ENCODE measurements at places on chromosomes 16 and 17.

- no peak for ATAC-seq
Observed at GRCh38 chr16:51163894-51164566, 13.0 kb upstream of the SALL1 start.

GRCh38 chr17:68428498-68429172 is 28.7 kb downstream of the WIPI1 start:
- ATAC-seq = no peak

DNA sequence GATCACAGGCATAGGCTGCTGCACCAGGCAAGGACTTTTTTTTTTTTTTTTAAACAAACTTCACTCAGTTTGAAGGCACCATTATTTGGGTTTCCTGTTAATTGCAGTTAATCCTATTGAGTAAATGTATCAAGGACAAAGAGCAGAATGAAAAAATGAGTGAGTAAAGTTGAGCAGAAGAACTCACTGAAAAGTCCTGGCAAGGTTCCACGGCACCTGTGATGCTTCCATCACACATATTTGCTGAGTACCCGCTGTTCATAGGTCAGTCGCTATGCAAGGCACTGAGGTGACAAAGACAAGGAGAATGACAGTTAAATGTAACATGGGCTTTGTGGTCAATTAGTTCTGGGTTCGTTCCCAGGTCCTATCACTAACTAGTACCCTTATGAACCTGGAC is 670.0 kb downstream of the MAF start:
- no peak for ATAC-seq

DNA sequence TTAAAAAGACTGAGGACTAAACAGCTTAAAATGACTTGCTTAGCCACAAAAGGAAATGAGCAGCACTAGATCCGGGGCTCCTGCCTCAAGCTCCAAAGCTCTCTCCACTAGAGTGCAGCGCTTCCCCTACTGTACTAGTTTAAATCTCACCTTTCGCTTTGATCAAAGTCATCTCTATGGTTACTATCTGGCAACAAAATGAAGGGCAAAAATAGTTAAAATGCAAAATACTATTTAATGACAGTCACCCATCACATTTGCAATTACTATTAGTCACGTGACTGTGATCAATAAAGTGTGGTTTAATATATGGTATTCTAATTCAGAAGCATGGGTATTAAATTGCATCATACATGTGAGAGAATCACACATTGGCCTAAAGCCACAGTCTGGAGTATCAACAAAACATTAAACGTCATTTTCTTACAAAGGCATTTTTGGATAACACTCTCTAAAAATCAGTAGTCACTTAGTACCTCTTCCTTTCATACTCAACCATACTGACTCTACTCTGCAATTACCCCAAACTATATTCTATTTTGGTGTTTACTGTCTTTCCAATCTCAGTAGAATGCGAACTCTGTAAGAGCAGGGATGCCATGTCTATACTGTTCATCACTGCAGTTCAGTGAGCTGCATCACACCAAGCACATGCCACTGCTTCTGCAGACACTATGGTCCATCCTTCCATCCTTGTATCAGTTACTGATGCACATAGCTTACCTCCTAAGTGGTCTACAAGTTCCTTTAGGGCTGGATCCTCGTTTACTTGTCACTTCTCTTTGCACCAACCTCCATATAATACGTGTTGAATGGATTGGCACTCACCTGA is 6.2 kb downstream of the PSMD12 start:
- ATAC-seq = no peak

- peak; percentile 36 for ATAC-seq
Observed at GRCh38 chr17:76816590-76817135, 51.5 kb upstream of the MGAT5B start.

DNA sequence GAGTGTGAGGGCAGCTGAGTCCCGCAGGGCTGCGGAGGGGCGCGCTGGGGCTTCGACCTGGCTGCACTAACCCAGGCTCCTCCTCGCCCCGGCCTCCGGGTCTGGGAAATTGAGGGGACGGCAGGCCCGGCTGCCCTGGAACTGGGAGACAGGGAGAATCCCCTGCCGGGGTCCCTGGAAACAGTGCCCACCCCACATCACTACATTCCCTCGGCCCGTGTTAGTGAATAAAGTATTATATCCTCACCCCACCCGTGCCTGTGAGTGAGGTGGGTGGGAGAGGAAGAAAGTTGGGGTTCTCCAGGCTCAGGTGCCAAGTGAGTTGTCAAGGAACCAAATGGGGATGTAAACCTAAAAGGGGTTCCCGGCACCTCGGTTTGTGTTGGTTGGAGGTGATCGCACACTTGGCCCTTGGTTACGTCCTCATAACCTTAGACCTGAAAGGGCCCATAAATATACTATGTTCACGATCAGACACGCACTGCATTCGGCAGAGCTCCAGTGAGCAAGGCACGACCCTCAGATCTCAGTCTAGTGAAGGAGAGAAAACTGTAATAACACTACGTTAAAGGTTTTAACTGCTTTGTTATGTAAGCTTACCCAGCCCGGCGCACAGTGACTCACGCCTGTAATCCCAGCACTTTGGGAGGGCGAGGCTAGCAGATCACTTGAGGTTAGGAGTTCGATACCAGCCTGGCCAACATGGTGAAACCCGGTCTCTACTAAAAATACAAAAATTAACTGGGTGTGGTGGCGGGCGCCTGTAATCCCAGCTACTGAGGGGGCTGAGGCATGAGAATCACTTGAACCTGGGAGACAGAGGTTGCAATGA is 11.2 kb downstream of the ZNF771 start:
- ATAC-seq = no peak

All from esophagus mucosa (tissue), 1 donor.